ENCODE measurements at places on chromosomes 5 and 9.

GRCh38 chr5:133241179-133242092, 189.6 kb downstream of the HSPA4 start:
- no peak for DNase-seq

DNA sequence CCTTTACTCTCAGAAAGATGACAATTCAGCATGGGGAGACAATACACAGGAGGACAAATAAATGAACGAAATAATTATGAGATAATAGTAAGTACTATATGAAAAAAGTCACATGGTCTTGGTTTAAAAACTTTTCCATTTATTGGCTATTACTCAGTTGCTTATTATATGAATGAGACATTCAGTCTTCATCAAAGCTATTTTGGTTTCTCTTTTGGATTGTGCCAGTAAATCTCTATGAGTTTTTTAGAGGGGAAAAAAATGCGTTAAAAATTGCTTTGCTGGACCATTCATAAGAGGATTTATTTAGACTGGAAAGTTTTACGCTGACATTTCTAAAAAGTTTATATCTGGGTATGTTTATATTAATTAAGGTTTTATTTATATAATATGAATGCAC, 137.7 kb downstream of the AOPEP start:
- no peak for DNase-seq

GRCh38 chr9:36049408-36049807, 12.7 kb downstream of the RECK start:
- DNase-seq = no peak

- DNase-seq = no peak
Measured at GRCh38 chr5:58582019-58582802, 664 bp upstream of the RAB3C start.

DNA sequence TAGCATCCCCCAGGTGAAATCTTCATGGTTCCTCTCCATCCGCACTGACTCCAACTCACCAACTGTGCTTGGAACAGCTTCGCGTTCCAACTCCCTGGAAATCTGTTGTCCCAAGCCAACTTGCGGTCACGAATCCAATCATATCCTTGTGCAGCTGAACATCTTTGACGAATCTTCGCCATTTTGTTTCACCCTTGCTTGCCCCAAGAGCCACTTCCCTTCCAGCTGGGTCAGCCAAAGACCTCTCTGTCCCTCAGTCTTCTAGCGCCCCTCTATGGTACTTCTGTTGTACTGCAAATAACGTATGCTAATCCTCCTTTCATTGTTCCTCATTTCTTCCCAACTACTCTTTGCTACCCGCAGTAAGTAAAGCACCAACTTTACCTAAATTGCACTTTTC, 61.0 kb upstream of the TARS1 start:
- no peak for DNase-seq

GRCh38 chr9:17906176-17906840, 327.4 kb downstream of the SH3GL2 start:
- DNase-seq = no peak

Data from CD8-positive, alpha-beta memory T cell (primary cell).